Stimulated activated CD8-positive, alpha-beta memory T cell treated with anti-CD3 and anti-CD28 coated beads, Interleukin-4, amount 100 ng/mL, for 1 hour (primary cell): ENCODE measurements at places on chromosomes 2 and 18.

DNA sequence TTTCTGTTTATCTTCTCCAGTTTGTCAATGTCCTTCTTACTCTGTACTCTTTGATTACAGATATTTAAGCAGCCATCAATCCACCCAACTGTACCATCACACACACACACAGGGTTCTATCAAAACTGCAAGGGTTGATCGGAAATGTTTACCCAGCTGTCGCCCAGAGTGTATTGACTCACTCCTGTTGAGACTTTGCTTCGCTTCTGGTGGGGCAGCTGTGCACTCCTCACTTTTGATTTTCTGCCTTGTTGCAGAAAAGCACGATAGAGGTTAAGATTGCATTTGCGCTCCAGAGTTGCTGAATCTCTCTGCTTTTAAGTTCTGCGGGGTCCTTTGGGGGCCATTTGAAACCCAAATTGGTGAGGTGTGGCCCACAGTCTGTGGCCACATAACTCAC, 216.2 kb downstream of the SETBP1 start:
- no peak for DNase-seq

- DNase-seq = no peak
Observed at GRCh38 chr18:70333757-70334156, 44.9 kb downstream of the SOCS6 start.

DNA sequence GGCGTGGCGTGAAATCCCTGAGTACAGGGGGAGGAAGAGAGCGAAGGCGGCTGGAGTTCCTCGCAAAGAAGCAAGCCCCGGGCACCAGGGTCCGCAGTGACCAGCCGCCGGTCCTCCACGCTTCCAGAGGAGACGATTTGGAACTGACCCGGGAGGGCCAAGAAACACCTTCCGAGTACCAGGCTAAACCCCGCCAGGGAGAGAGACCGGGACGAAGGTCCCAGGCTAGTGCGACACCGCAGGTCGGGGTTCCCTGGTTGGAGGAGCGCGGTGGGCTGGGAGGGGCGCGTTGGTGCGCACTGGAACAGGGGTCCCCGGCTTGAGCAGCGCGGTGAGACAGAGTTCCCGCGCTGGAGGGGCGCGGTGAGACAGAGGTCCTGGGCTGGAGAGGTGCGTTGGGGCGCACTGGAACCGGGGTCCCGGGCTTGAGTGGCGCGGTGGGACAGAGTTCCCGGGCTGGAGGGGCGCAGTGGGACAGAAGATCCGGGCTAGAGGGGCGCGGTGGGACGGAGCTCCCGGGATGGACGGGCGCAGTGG, 901 bp downstream of the WDFY1 start:
- DNase-seq = no peak

GRCh38 chr2:212136216-212136795, 402.3 kb downstream of the ERBB4 start:
- DNase-seq = no peak

- DNase-seq = no peak
Observed at GRCh38 chr18:73959352-73959751, 188.3 kb downstream of the FBXO15 start.

DNA sequence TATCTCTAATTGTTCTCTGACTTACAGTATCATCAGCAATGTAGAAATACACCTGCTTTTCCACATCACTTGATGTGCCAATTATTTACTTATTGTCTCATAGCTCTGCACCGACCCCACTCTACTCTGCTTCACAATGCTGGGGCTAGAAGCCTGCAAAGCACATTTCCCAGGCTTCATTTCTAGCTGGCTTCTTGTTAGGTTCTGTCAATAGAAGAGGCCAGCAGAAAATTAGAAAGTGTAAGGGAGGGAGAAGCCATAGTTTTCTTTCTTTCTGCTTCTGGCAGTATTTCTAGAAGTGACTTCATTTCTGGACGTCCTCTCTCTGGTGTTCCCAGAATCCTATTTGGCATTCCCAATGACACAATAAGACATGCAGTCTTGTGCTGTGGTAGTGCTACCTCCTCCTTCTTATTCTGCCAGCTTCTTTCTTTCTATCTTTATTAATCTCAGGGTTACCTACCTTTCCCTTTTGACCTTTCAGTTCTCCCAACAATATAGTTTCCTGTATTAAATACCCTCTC, 12.5 kb upstream of the TANC1 start:
- DNase-seq = no peak

GRCh38 chr2:98465456-98466226, 21.0 kb downstream of the INPP4A start:
- peak; percentile 63 for DNase-seq

GRCh38 chr2:209970271-209970670, 32.2 kb upstream of the RPE start:
- no peak for DNase-seq

DNA sequence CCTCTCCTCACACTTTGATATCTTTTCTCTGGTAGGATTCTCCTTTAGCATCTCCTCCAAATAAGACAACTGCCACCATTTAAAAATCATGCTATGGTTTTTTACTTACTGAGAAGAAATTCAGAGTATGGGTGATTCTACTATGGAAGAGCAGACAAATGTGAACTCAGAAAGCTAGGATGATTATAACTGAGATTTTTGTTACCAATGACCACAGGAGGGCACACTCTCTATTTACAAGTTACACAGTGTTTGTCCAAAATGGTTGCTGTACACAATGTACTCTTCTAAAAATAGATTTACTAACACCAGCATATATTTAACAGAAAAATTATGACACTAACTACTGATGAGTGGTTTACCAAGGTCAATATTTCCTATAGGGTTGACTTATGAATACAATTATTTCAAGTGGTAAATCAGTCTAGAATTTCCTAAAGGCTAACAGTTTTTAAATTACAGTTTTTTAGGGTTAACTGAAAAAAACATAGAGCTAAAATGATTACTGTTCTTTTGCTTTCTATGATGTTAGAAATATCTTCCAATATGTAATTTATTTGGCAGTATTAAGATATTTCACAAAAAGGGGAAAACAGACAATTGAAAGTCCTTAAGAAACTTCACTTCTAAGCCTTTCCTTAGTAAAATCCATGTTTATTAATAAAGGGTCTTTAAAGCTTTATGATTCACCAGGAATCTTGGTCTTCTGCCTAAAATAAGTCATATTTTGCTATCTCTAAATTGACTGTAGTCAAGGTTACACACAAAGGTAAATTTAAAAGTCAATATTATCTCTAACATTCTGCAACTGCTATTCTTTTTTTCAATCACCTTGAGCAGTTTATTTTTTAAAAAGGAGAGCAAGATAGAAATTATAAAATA, 57.2 kb downstream of the MAP4K3 start:
- no peak for DNase-seq

DNA sequence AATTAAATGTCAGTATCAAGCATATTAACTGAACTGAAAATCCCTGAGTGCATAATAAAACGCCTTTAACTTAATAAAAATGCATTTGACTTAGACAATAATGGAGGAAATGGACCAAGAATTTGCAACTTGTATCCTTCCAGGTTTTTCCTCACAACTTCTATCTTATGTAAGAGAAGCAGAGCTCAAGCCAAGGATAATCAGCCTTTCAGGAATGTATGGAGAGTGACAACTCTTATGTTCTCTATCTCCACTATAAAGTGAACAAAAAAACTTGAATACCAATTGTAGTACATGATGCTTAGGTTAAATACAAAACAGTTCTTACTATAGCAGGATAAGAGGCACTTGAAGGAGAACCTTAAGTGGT, 64.8 kb upstream of the CYP26B1 start:
- no peak for DNase-seq
